Substantia nigra (tissue), 51 donors: ENCODE measurements at places on chromosomes 5 and 9.

DNA sequence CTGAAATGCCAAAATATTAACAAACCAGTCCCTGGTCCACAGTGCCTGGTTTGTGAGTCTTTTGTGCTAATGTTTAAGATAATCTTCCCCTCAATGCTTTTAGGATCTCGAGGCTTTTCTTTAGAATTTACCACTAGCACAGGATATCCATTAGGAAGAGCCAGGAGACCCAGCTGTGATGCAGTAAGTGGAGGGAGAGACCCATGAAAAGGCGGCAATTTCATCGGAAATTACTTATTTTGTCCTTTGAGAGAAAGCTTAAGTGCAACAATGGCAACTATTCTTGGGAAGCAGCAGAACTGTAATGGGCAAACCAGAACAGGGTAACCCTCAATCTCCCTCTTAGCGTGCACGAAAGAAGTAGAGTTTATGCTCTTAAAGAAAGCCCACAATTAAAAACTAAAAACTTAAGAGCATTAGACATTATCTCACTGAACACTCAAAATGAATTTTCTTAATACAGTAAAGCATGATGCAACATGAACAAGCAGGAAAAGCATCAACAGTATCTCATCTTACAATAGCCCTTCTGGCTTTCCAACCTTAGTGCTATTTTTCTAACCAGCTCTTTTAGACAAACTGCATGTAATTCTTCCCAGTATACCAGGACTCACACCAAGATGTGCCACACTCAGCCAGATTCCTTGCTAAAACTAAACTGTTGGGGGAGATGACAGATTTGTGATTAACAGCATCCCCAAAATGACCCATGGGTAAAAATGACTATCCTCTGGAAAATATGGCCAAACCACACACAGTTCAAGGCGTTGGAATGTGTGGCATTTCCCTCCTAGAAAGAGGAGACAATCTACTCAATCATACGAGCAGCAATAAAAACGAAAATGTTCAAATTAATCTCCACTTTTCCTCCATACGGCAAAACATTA is 36.4 kb downstream of the PWWP2A start:
- DNase-seq, result no peak

DNA sequence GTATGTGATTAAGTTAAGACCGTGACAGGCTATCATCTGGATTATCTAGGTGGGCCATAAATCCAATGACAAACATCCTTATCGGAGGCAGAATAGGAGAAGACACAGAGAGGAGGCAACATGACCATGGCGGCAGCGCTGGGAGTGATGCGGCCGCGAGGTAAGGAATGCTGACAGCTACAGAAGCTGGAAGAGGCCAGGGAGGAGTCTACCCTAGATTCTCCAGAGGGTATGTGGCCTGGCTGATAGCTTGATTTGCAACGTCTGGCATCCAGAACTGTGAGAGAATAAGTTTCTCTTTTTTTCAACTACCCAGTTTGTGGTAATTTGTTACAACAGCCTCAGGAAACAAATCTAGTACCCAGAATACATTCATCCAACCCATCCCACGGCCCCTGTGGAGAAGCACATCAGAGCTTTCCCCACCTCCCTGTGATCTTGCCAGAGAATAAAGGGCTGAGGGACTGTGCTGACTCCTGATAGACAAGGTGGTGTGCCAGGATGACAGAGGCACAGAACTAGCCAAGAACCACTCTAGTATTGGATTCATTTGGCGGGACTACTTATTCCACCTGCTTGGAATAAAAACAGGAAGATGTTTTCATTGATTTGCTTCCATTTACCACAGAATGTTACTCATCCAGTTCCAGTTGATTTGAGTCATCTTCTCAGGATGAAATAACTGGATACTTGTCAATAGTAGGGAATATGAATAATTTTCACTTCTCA is 187.4 kb downstream of the MAN2A1 start:
- DNase-seq, result no peak

DNA sequence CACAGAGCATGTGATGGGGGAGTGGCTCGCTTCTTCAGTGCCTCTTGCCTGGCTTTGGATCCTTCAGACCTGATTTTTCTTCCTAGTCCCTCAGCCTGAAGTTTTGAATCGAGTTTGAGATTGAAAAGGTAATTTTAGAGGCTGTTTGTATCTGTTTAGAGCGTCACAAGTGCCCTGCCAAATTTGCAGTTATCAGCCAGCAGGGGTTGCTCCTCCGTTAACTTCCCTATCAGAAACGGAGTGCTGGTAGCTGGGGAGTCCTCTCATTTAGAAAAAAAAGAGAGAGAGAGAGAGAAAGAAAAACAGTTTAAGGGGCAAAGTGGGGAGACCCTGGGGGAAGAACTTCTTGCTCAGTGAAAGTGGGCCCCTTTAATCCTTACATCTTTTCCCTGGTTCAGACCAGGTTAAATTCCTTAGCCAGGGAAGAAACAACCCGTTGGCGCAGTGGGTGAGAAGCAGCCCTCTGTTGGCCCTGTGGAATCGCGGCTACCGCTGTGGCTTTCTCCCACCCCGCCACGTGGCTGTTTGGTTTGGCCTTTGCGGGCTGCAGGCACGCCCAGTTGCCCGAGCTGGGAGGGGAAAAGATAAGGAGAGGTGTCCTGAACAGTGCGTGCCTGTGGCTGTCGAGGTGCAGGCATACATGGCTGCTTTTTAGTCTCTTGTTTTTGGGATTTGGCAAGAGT is 576.7 kb upstream of the ACO1 start:
- DNase-seq, result no peak

- no peak for DNase-seq
Observed at GRCh38 chr9:4353236-4353635, 53.4 kb upstream of the GLIS3 start.

DNA sequence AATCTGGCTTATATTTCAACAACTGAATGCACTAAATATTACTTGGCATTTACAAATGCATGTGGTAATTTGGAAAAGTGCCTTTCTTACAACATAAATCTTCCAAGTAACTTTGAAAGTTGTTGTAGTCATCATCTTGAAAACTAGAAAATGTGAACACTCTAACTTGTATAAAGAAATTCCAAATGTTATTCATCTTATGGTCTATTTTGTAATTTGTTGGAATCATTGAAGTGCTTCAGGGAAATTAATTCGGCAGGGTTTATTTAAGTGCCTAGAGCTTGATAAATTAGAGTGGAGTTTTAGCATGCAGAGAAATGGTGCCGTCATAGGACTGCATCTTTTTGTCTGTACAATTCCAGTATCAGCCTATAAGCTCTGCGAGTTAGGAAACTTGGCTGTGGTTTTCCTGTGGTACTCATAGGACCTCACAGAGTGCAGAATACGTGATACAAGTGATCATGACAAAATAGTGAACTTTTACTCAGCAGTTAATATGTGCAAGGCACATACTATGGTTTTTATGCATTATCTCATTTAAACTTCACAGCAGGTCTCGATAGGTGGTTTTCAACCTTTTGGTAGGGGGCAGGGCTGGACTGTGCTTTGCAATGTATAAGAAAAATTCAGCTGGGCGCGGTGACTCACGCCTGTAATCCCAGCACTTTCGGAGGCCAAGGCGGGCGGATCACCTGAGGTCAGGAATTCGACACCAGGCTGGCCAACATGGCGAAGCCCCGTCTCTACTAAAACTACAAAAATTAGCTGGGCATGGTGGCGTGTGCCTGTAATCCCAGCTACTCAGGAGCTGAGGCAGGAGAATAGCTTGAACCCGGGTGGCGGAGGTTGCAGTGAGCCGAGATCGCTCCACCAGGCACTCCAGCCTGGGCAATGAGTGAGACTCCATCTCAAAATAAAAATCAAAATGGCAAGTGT is 79.6 kb downstream of the RAI14 start:
- DNase-seq, result no peak

GRCh38 chr5:145484158-145484557 is 351.0 kb downstream of the PRELID2 start:
- no peak for DNase-seq

- DNase-seq, result no peak
Observed at GRCh38 chr9:37271679-37272078, 150.8 kb upstream of the GRHPR start.
